ENCODE measurements at places on chromosomes 2 and 18.
A peak's percentile ranks its signal among the peaks of the same experiment; 100 is the strongest.

GRCh38 chr2:203664029-203664755, 42.2 kb upstream of the CD28 start:
- no peak for DNase-seq

GRCh38 chr2:24875901-24876300, 44.1 kb downstream of the ADCY3 start:
- no peak for DNase-seq

DNA sequence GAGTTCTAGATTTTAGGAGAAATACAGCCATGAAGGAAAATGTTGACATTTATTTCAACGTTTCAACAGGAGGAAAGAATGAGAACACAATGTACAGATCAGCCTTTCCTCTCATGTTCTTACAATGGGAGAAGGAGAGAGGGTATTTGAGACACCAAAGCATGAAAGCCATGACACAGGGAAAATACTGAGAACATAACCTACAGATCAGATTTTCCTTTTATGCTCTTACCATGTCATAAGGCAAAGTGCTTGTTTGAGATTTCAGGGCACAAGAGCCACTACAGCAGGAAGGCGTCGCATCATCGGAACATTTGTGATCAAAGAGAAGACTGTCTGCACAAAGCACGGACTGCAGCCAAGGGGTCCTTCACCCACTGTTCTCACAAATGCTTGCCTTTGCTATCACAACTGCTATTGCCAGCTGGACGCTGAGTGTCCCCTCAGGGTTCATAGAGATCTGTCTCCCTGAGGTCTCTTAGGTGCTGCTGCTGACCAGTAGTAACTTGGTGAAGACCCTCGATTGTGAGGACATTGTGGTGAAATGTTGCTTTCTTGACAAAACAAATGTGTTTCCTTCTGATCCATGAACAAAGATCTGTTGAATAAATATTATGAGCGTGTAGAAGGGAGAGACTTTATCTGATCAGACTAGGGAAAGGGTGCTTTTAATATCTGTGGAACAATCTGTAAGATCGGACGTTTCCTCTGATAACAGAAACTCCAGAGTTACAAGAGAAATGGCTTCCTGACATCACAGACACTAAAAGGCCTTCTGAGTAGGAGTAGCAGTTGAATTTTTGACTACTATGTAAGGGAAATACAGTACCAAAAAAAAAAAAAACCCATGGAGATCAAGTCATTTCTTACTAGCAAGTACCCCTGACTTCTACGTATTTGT, 6.4 kb upstream of the IL1RL1 start:
- DNase-seq = no peak

- peak; percentile 15 for DNase-seq
Measured at GRCh38 chr2:182949572-182950189, 83.2 kb upstream of the FRZB start.

GRCh38 chr2:237122214-237122666, 36.6 kb downstream of the COPS8 start:
- DNase-seq = peak; percentile 83

GRCh38 chr18:24086082-24086481, 52.8 kb upstream of the CABYR start:
- no peak for DNase-seq

- no peak for DNase-seq
Measured at GRCh38 chr2:81481994-81482368, 1177.4 kb upstream of the LRRTM1 start.

DNA sequence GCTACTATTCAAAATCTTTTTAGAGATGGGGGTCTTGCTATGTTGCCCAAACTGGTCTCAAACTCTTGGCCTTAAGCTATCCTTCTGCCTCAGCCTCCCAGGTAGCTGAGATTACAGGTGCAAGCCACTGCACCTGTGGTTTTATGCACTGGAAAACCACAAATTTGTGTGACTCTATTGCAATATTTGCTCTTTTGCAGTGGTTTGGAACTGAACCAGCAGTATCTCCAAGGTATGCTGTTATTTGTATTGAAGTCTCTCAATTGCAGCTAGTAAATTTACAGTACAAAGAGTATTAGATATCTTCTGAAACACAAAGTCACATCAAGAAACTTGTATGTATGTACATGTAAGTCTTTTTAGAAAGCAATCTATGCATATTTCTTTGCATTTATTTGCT, 46.2 kb downstream of the PPP4R1 start:
- DNase-seq = no peak

DNA sequence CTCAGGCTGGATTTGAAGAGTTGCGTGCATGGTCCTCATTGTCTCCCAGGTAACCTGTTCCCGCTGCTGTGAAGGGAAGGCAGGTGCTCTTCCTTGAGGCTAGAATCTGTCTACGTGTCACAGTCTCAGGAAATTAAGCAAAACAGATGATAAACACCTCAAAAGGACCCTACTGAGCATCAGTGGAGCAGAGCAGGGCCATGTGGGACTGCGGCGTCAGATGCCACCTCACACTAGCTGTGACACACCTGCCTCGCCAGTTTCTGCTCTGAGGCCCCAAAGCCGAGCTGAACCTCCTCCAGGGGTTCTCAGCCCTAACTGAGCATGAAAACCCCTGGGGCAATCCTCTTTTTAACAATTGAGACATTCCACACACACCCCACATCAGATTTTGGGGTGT, 2.0 kb downstream of the C2orf92 start:
- DNase-seq = no peak

DNA sequence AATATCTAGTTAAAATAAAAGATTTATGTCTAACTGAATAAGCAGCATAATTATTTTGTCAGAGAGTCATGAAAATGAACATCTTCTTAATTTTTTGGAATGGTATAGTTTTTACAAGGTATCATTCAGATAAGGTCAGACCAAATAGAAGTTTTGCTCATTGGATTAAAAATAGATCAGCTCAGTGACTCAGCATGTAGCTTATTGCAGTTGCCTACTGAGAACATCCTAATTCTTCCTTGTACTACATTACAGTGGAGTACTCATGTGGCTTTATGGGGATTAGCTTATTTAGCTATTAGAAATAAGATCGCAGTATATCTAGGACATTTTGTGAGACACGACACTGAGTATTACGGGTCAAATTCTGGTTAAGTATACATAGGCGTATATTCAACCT, 38.2 kb upstream of the PPM1B start:
- no peak for DNase-seq

- no peak for DNase-seq
Measured at GRCh38 chr2:164449706-164450105, 171.6 kb downstream of the GRB14 start.

DNA sequence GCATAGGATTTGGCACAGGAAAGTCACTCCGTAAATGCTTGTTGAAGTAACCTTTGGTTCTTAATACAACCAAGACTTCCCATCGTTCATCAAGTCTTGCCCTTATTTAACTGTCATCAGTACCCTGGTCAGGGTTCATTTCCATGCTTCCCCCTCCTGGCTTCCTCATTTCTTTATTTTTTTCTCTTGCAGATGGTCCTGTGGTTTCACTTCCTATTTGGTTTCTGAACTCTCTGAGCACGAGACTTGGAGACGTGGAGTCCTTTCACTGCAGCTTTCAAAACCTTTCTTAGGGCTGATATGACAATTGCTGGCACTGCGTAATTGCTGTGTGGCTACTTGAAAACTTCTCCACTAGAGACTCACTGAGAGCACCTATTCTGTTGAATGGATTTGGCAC, 59.9 kb upstream of the PID1 start:
- no peak for DNase-seq

DNA sequence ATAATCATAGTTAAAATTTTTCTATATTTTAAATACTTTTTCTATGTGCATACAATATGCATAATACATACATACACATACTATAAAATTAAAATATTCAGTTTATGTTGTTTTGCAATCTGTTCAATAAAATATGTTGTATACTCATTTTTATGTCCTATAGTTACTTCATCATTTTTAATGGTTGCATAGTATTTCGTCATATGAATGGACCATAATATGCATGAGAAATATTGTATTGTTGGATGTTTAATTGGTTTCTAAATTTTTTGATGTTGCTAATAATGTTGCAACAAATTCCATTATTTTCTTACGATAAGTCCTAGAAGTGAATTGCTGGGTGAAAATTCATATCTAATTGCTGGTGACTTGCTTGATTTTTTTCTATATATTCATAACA, 211.5 kb upstream of the GCFC2 start:
- no peak for DNase-seq

- DNase-seq = peak; percentile 32
Measured at GRCh38 chr2:117057016-117057415, 757.5 kb upstream of the DDX18 start.

DNA sequence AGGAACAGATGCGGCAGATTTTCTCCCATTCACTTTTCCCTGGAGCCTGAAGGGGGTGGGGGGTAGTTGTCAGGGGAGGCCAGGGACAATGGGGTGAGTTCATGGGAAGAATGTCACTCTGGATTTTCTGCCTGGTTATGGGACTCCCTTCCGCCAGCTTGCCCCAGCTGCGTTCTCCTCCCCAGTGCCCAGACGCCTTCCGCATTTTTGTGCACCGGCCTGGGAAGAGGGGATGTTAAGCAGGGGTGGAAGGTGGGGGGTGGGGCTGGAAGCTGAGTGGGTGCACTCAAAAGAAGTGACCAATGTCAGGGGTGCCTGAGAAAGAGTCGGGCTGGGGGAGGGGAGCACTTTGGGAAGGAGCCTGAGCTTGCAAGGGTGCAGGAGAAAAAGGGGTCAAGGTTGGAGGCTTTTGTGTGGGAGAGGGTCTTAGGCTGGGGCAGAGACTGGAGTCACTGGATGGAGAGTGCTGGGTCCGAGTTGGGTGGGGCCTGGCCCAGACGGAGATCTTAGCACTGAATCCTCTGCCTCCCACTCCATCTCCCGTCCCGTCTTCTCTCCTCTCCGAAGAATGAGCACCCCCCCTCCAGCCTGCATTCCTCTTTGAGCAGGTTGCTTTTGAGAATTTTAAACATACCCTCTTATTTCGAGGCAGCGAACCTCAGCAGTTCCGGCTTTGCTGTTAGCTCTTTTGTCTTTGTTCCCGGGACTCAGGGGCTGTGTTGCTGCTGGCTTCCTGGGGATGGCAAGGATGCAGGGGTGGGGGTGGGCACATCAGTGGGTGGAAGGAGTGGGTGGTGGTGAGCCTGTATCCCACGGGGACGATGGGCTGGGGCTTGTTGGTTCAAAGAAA, 2.7 kb downstream of the IGFBP2 start:
- no peak for DNase-seq

- no peak for DNase-seq
Measured at GRCh38 chr2:119536211-119536610, 8.0 kb upstream of the CFAP221 start.

DNA sequence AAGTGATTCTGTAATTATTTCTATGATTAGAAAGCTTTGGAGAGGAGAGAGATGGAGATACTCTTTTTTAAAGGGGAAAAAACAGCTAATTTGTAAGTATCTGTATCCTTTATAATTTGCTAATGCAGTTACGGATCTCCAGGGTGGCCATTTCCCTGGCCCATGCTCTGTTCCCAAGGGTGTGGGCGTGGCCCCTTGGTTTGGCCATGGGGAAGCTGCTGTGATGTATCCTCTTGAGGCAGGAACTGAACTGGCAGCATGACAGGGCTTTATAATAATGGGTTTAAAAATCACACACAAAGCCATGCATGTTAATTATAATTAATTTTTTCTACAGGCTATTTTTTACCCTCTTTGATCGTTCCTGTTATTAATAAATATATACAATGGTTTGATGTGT, 27.0 kb downstream of the TRAPPC12 start:
- DNase-seq = no peak

GRCh38 chr18:13324880-13325279, 106.3 kb downstream of the LDLRAD4 start:
- no peak for DNase-seq

DNA sequence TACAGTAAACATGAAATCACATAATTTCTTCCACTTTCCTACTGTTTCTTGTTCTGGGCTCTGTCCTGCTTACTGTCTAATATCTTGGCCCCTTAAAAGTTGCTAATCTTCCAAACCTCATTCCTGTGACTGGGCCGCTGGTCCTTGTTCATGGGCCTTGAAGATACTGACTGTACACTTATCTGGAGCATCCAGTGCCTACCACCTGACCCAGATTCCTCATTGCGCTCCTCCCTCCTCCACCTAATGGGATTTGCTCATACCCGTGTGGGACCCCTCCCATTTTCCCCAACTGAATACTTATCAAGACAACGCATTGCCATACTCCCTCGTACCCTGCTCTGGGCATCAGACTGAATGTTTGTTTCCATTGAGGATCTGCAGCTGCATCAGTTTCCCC, 6.1 kb upstream of the IL37 start:
- DNase-seq = no peak

- no peak for DNase-seq
Measured at GRCh38 chr2:12490641-12491040, 226.1 kb upstream of the TRIB2 start.

DNA sequence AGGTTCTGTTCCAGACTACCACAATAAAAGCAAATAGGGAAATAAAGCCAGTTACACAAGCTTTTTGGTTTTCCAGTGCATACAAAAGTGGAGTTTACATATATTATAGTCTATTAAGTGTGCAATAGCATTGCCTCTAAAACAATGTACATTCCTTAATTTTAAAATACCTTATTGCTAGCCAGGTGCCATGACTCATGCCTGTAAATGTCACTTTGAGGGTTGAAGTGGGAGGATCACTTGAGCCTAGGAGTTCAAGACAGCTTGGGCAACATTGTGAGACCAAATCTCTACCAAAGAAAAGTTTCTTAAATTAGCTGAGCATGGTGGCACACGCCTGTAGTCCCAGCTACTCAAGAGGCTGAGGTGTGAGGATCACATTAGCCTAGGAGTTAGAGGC, 52.9 kb upstream of the IMP4 start:
- DNase-seq = no peak

DNA sequence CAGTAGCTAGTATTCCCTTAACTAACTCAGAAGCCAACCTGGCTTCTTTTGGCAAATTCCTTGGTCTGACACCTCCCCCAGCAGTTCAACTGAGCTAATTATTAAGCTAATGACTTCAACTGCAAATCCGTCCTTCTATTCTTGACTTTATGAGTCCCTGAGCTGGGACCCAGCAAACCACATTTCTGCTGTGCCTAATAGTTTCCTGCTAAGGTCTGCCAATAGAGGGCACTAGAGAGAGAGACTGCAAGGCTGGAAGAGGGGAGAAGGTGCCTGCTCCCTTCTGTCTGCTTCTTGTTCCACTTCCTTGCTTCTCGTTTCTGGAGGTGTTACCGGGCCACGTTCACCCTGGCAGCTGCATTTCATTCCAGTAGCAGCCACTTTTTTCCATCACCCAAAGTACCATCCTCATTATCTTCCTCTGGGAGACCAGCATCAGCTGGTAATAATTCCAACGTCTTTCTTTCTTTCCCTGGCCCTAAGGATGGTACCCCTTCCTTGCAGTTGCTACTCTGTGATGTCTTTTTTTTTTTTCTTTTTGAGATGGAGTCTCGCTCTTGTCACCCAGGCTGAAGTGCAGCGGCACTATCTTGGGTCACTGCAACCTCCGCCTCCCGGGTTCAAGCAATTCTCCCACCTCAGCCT, 352.0 kb downstream of the TNS1 start:
- DNase-seq = peak; percentile 88

- DNase-seq = no peak
Measured at GRCh38 chr18:29491907-29492306, 1315.0 kb upstream of the CDH2 start.

- DNase-seq = peak; percentile 34
Measured at GRCh38 chr2:217753460-217754200, 249.2 kb downstream of the TNS1 start.
